ENCODE measurements at places on chromosomes 3 and 15. TPM values are rescaled to one million over a fixed set of nuclear protein-coding genes. Genes with fewer than 3 reads are reported as not detected.
A peak's percentile ranks its signal among the peaks of the same experiment; 100 is the strongest.

Gene CLDN18
- not detected for total RNA-seq

Gene IL5RA
- not detected for total RNA-seq

DNA sequence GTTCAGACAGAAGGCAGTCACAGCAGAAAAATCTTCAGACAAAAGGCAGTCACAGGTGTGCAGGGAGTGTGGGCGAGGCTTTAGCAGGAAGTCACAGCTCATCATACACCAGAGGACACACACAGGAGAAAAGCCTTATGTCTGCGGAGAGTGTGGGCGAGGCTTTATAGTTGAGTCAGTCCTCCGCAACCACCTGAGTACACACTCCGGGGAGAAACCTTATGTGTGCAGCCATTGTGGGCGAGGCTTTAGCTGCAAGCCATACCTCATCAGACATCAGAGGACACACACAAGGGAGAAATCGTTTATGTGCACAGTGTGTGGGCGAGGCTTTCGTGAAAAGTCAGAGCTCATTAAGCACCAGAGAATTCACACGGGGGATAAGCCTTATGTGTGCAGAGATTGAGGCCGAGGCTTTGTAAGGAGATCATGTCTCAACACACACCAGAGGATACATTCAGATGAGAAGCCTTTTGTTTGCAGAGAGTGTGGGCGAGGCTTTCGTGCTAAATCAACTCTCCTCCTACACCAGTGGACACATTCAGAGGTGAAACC is 27.6 kb downstream of the ZNF589 start:
- no peak overlapping the region for H3K27ac ChIP-seq
- no peaks in the 10 kb centered on the region for H3K27me3 ChIP-seq
- peaks cover 43% of the 10 kb centered on the region for H3K36me3 ChIP-seq

GRCh38 chr3:195895078-195895860 is 13.1 kb downstream of the TNK2 start:
- peak; percentile 80 for DNase-seq
- peak overlapping the region; percentile 82 for H3K4me3 ChIP-seq
- no peaks in the 10 kb centered on the region for H3K27me3 ChIP-seq
- peak overlapping the region; percentile 91 for H3K27ac ChIP-seq
- no peaks in the 10 kb centered on the region for H3K36me3 ChIP-seq

- H3K27me3 ChIP-seq, result no peaks in the 10 kb centered on the region
- no peaks in the 10 kb centered on the region for H3K36me3 ChIP-seq
- H3K4me1 ChIP-seq, result no peaks in the 10 kb centered on the region
- no peak overlapping the region for H3K4me3 ChIP-seq
Measured at GRCh38 chr3:151318313-151318712, 1.7 kb upstream of the GPR87 start.

Gene OIP5
- 1.5 TPM for total RNA-seq

- H3K27ac ChIP-seq, result peak overlapping the region; percentile 51
- DNase-seq, result peak; percentile 77
- no peaks in the 10 kb centered on the region for H3K27me3 ChIP-seq
Measured at GRCh38 chr3:134644731-134645514, 5.9 kb downstream of the KY start.

DNA sequence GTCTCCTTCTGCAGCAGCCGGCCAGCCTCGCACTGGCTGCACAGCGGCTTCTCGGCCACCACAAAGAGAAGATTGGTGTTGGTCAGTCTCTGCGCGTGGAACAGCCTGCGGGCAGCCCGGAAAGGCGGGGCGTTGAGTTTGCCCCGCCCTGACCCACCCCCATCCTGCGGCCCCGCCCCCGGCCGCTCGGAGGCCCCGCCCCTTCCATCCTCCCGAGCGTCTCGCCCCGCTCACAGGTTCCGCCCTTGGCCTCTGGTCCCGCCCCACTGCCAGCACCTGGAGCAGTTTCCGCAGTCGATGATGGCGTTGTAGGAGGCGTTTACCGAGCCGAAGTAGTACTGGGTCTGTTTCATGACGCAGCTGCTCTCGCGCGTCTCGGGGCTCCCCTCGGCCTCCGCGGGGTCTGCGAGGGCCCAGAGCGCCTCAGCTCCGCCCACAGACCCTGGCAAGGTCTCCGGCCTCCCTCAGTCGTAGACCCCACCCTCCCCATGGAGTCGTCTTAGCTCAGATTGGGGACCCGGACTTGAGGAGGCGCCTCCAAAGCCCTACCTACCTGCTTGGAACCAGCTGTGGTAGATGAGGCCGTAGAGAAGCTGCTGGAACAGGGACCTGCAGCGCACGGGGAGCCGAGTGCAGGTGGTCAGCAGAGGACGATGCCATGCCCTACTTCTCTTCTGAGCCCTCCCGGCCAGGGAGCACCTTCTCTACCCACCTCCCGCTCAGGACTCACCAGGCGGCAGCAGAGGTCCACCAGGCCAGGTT is 5.9 kb upstream of the TMEM115 start:
- H3K4me3 ChIP-seq, result peak overlapping the region; percentile 57
- peak; percentile 79 for DNase-seq
- no peaks in the 10 kb centered on the region for H3K36me3 ChIP-seq

Gene PARL
- total RNA-seq, result 38.2 TPM

DNA sequence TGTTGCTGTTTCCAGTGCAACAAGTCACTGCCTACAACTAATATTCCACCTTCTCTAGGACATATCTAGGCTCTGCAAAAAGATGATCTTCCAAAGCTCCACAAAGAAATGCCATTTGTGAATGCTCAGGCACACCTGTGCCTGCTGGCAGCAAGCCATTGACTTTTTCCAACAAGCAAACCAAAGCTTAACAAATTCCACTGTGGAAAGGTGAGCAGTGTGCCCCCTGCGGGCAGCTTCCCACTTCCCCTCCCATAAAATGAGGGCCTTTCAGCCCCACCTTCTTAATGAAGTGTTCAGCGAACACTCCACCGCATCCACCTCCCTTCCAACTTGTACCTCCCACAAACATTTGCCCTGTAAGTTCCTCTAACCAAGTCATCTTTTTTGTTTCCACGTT is 157.5 kb upstream of the SLC24A5 start:
- H3K27me3 ChIP-seq, result no peaks in the 10 kb centered on the region
- H3K36me3 ChIP-seq, result no peaks in the 10 kb centered on the region
- H3K4me3 ChIP-seq, result no peak overlapping the region
- DNase-seq, result no peak
- H3K4me1 ChIP-seq, result no peaks in the 10 kb centered on the region

Data from psoas muscle (tissue), 8 donors.